ENCODE measurements at places on chromosomes 11 and 22.

GRCh38 chr11:102780491-102780918, at the start of gene MMP10:
Gene MMP10 (minus strand): TSS chr11:102780628. CDS start chr11:102780591, 37 bp downstream.
- DNase-seq: peak; percentile 62

GRCh38 chr11:24348908-24349307, 147.9 kb upstream of the LUZP2 start:
- peak; percentile 8 for DNase-seq

GRCh38 chr11:19730373-19730772, 17.7 kb downstream of the NAV2 start:
- DNase-seq: no peak

- no peak for DNase-seq
Measured at GRCh38 chr11:121889186-121889585, 226.8 kb downstream of the BLID start.

- no peak for DNase-seq
Measured at GRCh38 chr11:102974552-102975280, 19.2 kb upstream of the MMP13 start.

DNA sequence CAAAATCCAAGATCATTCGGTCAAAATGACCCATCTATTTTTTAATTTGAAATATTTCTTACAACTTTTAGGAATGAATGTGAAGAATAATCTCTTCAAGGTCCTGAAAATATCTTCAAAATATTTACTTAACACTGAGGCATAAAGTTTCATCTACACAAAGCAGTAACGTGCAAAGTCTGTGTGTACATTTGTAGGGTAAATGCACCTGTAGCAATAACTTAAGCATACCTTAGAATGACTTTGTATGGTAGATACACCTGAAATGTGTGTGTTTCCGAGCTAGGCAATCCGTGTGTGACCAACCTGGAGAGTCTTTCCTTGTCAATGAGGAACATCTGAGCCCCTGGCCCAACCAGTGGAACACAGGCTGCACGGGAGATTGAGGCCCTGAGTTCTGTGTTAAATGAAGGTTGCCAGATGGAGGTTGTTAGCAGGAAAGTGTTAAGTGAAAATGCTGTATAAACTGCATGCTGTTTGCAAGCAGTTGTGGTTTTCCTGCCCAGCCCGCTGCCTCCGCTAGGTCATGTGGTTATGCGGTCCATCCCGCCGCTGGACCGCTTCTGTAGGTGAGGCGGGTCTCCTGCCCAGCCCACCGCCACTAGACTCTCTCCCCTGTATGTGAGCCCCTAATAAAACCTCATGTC, 7.6 kb upstream of the CTR9 start:
- DNase-seq: no peak

DNA sequence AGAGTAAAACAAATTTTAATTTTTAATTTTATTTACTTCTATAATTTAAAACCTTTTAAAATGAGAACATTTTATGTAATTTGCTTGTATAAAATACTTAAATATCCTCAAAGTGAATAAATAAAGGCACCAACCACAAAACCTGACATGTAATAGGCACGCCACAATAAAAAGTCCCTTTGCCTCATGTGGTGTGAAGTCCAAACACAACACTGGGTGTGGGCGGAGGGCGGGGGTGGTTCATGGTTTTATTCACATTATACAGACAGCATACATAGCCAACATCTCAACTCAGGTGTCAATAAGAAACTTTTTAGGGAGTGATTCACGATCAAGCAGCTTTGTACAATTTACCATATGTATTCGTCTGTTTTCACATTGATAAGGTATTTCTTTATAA, 107.9 kb downstream of the ANO3 start:
- no peak for DNase-seq

DNA sequence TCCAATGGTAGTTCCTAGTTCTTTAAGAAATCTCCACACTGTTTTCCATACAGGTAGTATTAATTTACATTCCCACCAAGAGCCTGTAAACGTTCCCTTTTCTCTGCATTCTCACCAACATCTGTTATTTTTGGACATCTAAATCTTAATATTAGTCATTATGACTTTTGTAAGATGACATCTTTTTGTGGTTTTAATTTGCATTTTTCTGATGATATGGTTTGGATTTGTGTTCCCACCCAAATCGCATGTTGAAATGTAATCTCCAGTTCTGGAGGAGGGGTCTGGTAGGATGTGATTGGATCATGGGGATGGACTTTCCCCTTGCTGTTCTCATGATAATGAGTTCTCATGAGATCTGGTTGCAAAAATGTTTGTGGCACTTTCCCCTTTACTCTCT, 89.0 kb downstream of the MUC15 start:
- DNase-seq: no peak

- no peak for DNase-seq
Measured at GRCh38 chr11:27248576-27249509, 114.2 kb downstream of the CCDC34 start.

DNA sequence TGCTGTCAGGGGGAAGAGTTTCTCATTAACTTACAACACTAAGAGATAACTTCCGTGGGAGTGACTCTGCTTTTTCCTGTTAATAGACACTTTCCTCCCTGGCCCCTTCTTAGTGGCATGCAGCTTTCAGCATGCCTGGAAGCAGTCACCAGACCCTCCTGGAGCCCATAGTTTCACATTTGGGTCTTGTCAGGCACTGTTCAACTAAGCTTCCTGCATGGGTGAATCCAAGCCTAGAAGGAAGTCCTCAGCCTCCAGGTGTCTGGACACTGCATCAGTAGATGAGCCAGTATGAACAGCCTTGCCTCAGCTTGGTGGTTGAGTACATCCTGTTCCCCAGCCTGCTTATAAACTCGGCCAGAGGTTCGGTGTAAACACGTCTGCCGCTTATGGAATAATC, 68.1 kb downstream of the PPP6R3 start:
- no peak for DNase-seq

DNA sequence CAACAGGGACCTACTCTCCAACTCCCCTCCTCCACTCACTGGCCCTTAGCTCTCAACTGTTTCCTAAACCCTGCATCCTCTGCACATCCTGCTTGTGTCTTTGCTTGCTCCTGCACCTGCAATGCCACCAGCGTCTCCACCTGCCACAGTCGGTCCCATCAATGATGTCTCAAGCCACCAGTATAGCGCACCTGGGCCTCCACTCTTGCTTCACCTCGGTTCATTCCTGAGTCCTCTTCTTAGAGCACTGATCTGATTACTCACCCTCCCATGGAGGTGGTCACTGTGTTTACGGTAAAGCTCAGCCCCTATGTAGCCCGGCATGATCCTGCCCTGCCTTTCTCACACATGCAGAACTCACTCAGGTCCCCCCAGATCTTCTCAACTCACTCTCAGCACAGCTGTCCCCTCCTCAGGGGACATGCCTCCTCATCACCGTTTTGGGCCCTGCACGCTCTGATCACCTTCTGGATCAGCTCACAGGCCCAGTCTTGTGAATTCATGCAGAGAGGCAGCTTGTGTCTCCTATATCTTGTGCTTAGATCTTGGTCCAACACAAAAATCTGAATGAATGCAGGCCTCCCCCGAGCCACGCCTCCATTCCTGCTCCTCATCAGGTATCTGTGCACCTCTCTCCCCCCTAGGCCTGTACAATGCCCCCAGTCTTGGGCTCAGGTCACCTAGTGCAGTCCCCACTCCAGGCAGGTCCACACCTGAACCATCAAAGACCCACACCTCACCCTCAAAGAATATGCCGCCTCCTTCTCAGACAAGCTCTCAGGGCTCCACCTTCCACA, 31.4 kb downstream of the TRIM29 start:
- DNase-seq: no peak

DNA sequence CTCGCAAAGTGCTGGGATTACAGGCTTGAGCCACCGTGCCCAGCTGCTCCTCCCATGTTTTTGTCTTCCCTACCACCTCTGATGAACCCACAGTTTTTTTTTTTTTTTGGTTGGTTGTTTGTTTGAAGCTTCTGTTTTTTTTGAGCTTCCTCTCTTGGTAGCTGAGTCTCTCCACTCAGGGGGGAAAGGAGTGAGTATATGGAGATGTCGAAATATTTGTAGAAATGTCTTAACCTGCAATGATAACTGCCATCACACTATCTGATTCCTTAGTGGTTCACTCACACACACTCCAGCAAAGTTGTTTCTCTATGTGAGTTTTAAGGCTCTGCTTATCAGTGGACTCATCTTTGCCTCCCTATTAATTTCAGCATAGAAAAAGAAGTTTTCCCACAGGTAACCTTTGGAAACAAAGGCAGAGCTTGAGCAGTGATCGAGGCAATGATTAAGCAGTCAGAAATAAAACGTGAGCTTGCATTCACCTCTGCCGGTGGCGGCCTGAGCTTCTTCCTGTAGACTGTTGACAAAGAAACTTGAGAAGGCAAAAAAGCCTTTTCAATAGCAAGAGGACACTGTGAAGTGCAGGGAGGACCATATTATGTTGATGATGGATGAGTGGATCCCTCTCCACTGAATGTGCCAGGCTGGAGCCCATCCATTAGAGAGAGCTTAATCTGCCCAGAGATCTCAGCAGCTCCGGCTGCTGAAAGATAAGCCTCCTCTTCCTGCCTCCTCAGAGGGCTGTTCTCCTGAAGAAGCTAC, 29.0 kb upstream of the RASSF10 start:
- DNase-seq: peak; percentile 97

GRCh38 chr11:130997278-130997677, 81.0 kb upstream of the SNX19 start:
- DNase-seq: peak; percentile 93

GRCh38 chr22:37514526-37515051, 4.6 kb downstream of the CARD10 start:
- no peak for DNase-seq

DNA sequence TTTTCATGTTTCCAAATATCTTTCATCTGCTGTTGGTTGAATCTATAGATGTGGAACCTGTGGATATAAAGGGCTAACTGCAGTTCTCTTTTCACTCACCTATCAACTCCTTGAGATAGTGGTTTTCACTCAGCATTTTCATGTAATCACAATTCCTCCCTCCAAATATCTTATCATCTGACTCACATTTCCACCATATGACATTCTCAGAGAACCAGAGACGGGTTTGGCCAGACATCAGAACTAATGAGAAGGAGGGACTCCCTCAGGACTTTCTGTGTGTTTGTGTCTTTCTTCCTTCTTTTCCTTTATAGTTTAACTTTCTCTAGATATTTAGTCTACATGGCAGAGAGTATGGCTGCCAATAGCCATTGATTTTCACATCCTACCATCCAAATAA, 134.8 kb upstream of the DDI1 start:
- no peak for DNase-seq

GRCh38 chr11:119540370-119541125, 117.6 kb upstream of the THY1 start:
- DNase-seq: no peak

GRCh38 chr11:12248330-12248729, 129.0 kb upstream of the PARVA start:
- DNase-seq: peak; percentile 96

- peak; percentile 65 for DNase-seq
Measured at GRCh38 chr22:43142880-43143562, at the start of gene MCAT. Gene MCAT (minus strand): TSS chr22:43143398. CDS start chr22:43143348, 50 bp downstream.

DNA sequence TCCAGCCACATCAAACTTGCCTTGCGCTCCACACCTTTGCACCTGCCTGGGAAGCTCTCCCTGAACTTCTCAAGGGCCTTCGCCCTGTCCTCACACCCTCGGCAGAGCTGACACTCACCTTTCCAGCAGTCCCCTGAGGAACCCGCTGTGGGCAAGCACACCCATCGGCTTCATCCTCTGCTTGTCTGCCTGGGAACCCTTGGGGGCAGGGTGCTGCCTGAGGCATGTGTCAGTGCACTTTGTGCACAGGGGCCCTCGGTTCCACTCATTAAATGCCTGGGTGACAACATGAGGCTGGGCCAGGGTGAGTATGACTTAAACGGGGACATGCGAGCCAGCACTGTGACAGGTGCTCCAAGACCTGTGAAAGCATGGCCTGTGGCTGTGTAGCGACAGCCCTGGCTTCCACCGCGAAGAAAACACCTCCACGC, 2.6 kb upstream of the LRFN4 start:
- no peak for DNase-seq

GRCh38 chr11:81673001-81673400, 1060.7 kb downstream of the FAM181B start:
- no peak for DNase-seq
